Hematopoietic multipotent progenitor cell treated with erythropoietin and hydrocortisone succinate and interleukin-3 and kit ligand, for 8 days (in vitro differentiated cells): ENCODE measurements at places on chromosomes 13 and 19.

GRCh38 chr19:793806-794205, 3.4 kb upstream of the PTBP1 start:
- no peak for DNase-seq

DNA sequence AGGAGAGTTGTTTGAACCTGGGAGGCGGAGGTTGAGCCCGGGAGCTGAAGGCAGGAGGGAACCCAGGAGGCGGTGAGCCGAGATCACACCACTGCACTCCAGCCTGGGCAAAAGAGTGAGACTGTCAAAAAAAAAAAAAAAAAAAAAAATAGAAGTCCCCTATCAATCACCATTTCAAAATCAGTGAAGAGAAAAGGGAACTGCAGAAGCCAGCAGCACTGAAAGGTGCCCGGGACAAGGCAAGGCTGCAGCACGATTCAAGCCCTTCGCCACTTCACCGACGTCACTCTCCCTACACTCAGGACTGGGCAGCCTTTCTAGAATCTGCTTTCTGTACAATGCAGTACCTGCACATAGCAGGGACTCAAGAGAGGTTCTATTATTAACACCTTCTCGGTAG, 21.9 kb upstream of the USP12 start:
- no peak for DNase-seq

GRCh38 chr19:13795595-13796300, 505 bp downstream of the ZSWIM4 start:
- no peak for DNase-seq

GRCh38 chr13:106028911-106029310, 506.6 kb downstream of the EFNB2 start:
- DNase-seq: no peak

DNA sequence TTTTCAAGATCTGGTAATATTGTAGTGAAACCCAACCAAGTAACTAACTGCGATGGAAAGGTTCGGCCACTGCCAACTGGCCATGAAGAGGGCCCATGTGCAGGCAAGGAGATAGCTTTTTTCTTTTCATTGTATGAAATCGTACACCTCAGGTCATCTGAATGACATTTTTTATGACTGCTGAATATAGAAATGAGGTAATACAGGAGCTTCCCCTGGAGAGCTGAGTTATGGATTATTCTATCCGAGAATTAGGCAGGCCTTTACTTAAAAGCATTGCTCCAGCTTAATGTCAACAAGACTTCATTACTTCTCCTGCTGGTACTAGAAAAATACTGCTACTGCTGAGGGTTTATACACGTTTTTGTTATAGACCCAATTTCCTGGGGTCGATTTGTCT, 1215.6 kb downstream of the EFNB2 start:
- no peak for DNase-seq

GRCh38 chr13:75760131-75761021, 124.2 kb downstream of the LMO7 start:
- DNase-seq: no peak

GRCh38 chr19:33298146-33298911, 4.0 kb downstream of the CEBPA start:
- DNase-seq: no peak

DNA sequence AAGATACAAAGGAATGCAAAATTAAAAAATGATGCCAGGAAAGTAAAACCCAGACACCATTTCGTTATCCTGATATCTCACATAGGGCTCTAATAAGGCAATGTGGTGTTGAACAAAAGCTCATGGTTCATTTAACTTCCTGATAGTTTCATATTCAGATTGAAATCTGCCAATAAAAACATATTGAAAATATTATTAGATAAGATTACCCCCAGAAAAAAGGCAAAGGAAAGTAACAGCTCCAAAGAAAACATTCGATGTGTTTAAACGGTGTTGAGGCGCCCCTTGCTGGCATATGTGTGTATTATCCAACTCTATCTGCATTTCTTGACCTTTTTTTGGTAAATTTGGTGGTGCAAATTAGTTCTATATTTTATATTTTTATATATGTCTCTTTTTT, 75.9 kb downstream of the ESD start:
- DNase-seq: peak; percentile 71
